Uterine smooth muscle cell (primary cell): ENCODE measurements at places on chromosomes 6 and 20. TPM values are rescaled to one million over a fixed set of nuclear protein-coding genes. Genes with fewer than 3 reads are reported as not detected.

UNC5CL gene
- total RNA-seq, result 0.12 and 0.22 TPM in 2 replicates

ULBP2 gene
- 2.6 and 4.1 TPM in 2 replicates for total RNA-seq

SNX3 gene
- 237 and 252 TPM in 2 replicates for total RNA-seq

TRAPPC3L gene
- not detected in 2 replicates for total RNA-seq

ELOVL2 gene
- total RNA-seq, result 0.11 TPM in 1 of 2 replicates, not detected in the other

RNF39 gene
- not detected in 2 replicates for total RNA-seq

CGA gene
- 0.77 TPM in 1 of 2 replicates, not detected in the other for total RNA-seq
